ENCODE measurements at places on chromosomes 3 and 15.

DNA sequence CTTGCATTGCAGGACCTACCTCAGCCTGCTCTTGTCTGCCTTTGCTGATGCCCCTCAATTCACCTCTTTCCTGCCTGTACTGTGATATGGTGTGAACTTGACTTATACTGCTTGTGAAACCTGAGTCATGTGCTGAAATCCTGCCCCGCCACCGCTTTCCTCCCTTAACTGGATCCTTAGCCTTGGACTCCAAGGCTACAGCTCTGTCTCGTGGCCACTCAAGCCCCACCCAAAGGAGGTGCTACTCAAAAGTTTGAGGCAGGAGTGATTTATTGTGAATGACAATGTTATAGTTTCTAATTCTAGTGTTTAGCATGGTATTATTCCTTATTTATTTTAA, 56.1 kb downstream of the MYZAP start:
- no peak for DNase-seq

- no peak for DNase-seq
These were observed 38.8 kb downstream of the TRAT1 start for GRCh38 chr3:108861401-108861800.

DNA sequence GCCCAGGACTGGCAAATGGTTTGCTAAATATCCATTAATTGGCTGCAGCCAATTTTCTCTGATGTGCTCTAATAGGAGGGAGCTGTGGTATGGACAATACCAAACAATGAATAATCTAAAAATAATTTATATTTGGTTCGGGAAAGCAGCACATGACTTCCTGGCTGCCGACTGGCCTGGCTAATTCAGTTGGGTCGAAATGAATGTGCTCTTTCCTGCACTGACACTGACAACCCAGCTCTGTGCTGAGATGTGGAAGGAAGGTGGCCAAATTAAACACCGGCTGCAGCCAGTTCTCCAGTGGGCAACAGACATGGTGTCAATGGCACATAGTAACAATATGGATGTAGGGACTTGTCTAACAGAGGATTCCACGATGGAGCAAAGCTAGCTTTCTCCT, 21.1 kb upstream of the COLQ start:
- no peak for DNase-seq

DNA sequence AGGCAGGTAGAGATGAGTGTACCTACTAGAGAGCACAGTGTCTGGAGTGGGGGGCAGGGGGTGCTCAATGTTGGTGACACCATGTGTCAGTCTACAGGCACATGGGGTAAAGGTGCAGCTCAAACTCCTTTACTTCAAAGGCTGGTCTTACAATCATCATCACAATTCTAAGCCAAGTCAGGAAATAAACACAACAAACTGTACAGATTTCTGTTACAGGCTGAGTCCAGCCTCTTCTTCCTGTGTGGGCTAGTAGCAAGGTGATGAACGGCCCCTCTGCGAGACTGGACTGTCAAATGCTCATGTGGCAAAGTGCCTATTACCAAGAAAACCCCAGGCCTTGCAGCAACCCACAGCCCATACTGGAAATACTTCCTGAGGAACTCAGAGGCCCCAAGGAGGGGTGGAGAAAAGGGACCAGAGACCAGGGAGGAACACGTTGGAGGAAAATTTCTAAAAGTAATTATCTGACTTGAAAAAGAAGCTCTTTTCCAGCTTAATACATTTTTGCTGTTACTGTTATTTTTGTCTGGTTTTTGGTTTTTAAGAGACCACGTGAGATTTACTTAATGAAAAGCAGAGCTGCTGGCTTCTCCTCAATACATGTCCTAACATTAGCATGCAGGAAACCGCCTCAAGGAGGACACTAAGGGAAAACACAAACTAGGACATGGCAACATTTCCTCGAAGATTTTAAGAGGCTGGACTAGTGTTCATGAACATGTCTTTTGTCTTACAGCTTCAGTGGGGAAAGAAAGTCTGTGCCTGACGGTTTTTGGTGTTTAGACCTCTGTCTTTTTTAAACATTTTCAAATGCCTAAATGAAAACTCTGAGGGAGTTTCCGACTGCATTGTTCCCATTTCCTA, 29.5 kb downstream of the TBC1D2B start:
- no peak for DNase-seq

GRCh38 chr3:151282921-151283320, 4.6 kb upstream of the P2RY14 start:
- DNase-seq, result no peak

GRCh38 chr3:67897351-67898336, 243.2 kb upstream of the SUCLG2 start:
- no peak for DNase-seq

DNA sequence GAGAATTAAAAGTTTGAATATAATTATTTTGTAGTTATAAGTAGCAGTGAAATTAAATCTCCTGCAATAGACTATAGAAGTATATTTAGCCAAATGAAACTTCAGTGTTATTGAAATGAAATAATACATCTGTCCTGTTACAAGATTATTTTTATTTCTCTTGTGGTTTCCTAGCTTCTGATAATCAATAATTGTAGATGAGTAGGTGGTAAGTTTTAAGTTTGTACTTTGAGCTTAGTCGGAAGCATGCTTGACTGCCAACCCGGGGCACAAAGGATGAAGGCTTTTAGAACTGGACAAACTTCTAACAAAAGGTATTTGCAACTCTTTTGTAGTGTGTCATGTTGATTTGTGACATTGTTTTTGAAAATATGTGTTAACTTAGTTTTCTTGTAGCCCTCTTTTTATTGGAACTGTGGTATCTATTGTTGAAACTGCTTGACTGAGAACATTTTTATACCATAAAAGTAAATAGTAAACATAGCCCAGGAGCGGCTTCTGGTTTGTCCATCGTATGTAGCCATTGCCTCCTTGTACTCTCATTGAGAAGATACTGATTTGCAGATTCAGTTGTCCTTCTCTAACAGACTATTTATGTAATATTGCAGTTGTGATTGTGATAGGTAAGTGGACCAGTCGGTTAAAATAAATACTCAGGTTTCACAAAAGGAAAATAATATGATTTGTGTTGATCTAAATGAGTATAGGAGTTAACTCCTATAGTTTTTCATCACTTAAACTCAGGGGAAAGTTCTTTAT, 2.9 kb downstream of the CTNNB1 start:
- DNase-seq, result no peak

All from stimulated activated CD8-positive, alpha-beta memory T cell treated with anti-CD3 and anti-CD28 coated beads, Interleukin-7, amount 100 ng/mL, for 48 hours (primary cell).